ENCODE measurements at places on chromosomes 6 and 20.

DNA sequence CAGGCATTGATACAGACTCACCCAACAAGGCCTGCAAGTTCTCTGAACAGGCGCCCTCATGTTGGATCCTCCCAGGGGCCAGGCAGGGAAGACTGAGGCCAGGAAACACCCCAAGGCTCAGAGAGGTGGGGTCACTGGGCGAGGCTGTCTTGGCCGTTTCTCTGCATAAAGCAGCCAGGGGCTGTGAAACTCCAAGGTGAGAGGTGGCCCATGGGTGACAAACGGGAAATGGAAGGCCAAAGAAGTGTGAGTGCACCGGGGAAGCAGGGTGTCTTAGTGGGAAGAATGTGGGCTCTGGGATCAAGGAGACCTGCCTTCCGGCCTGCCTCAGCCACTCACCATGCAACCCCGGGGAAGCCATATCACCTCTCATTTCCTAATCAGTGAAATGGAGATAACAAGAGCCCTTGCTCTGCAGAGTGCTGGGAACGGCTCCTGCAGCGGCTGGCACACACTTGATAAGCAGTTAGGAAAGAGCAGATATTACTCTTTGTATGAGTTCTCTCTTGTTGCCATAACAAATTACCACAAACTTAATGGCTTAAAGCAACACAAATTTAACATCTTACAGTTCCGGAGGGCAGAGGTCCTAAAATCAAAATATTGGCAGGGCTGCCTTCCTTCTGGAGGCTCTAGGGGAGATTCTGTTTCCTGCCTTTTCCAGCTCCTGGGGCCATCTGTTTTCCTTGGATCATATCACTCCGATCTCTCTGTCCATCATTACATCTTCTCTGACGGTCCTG is 168.6 kb downstream of the NFATC2 start:
- no peaks in the 10 kb centered on the region for H3K36me3 ChIP-seq
- H3K4me3 ChIP-seq = no peak overlapping the region
- peaks cover 8% of the 10 kb centered on the region for H3K4me1 ChIP-seq
- no peak overlapping the region for H3K27ac ChIP-seq

DNA sequence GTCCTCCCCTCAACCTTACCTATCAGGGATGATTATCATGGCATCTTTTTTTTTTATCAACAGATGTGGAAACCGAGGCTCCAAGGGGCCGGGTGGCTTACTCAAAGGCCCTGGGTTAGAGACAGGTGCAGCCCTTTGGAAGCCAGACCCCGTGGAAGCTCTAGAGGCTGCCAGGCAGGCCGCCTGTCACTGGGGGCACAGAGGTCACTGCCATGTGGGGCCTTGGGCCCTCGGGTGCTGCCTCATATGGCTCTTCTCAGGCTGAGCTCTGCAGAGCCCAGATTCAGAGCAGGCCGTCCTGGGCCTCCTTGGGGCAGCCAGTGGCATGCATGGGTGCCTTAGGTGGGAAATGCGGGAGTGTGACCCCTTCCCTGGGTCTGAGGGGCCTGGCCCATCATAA is 136.3 kb downstream of the PHACTR3 start:
- DNase-seq = no peak
- no peaks in the 10 kb centered on the region for H3K36me3 ChIP-seq
- H3K4me3 ChIP-seq = no peak overlapping the region
- no peaks in the 10 kb centered on the region for H3K4me1 ChIP-seq
- no peak overlapping the region for H3K27ac ChIP-seq
- peaks cover 40% of the 10 kb centered on the region for H3K27me3 ChIP-seq

DNA sequence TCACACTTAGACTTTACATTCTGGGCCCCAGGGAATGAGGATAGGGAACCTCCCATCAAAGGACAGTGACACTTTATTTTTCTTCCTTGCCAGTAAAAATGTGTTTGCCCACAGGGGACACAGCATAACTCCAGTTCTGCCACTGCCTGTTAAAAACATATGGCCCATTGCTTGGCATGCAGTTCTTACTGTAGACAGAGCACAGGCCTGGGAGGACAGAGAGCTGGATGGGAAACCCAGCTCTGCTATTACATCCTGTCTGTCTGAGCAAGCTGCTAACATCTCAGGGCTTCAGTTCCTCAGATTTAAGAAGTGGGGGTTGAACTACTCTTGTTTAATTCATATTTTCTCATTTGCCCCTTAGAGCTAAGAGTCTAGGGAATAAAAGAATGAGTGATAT is 120.2 kb downstream of the AKAP7 start:
- no peaks in the 10 kb centered on the region for H3K36me3 ChIP-seq
- no peaks in the 10 kb centered on the region for H3K27me3 ChIP-seq
- DNase-seq = no peak
- H3K4me3 ChIP-seq = no peak overlapping the region
- peaks cover 20% of the 10 kb centered on the region for H3K4me1 ChIP-seq

DNA sequence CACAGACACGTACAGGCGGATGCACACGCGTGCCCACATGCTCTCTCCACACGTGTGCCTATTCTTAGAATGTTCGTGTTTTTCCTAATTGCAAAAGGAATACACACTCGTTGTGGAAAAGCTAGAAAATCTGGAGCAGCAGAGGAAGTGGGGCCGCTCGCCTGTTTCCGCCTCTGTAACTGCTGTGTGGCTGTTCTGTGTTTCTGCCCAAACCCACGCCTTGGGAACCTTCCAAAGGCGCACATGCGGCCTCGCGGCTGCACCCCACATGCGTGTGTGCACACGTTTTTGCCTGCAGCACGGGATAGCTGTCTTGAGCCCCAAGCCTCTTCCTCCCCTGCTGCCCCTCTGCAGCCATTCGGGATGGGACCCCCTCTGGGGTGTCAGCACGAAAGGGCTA is 12.2 kb downstream of the SLC17A9 start:
- no peak for DNase-seq
- no peak overlapping the region for H3K4me3 ChIP-seq
- no peaks in the 10 kb centered on the region for H3K4me1 ChIP-seq

- peak overlapping the region; percentile 54 for H3K4me3 ChIP-seq
- H3K4me1 ChIP-seq = peaks cover 11% of the 10 kb centered on the region
- peaks cover 5% of the 10 kb centered on the region for H3K36me3 ChIP-seq
- no peak for DNase-seq
- H3K27me3 ChIP-seq = peaks cover 11% of the 10 kb centered on the region
Observed at GRCh38 chr6:14664621-14665315, 547.2 kb downstream of the CD83 start.

- no peaks in the 10 kb centered on the region for H3K27me3 ChIP-seq
- H3K36me3 ChIP-seq = peaks cover 3% of the 10 kb centered on the region
- no peak overlapping the region for H3K4me3 ChIP-seq
- DNase-seq = no peak
- H3K4me1 ChIP-seq = peaks cover 3% of the 10 kb centered on the region
- no peak overlapping the region for H3K27ac ChIP-seq
Observed at GRCh38 chr20:10559266-10559665, 114.5 kb downstream of the JAG1 start.

- H3K36me3 ChIP-seq = no peaks in the 10 kb centered on the region
- no peak overlapping the region for H3K4me3 ChIP-seq
Observed at GRCh38 chr6:105681061-105681460, 278.2 kb upstream of the PREP start.

GRCh38 chr6:104908031-104908887 is 48.5 kb upstream of the HACE1 start:
- no peaks in the 10 kb centered on the region for H3K4me1 ChIP-seq
- no peak overlapping the region for H3K4me3 ChIP-seq
- H3K27ac ChIP-seq = no peak overlapping the region
- DNase-seq = no peak

GRCh38 chr6:106256201-106256968 is 69.2 kb downstream of the ATG5 start:
- no peak overlapping the region for H3K27ac ChIP-seq
- H3K4me3 ChIP-seq = no peak overlapping the region
- no peaks in the 10 kb centered on the region for H3K27me3 ChIP-seq
- no peak for DNase-seq
- peaks cover 10% of the 10 kb centered on the region for H3K4me1 ChIP-seq
- H3K36me3 ChIP-seq = no peaks in the 10 kb centered on the region

DNA sequence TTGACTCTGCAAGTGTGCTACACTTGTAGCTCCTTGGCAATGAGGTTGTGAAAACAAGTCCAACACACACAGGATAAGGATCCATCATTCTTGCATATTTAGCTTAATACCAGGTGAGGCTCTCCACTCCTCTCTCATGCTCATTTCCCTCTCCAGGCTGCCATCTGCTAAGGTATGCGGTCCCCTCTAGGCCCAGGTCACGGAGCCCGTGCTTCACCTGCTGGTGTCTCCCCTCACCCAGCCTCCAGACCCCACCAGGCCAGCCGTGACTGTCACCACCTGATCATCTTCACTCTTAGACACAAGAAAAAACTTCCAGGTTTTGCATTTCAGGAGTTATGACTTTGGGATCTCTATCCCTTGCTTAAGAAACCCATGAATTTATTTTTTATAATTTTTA is 14.2 kb upstream of the NCR2 start:
- peaks cover 28% of the 10 kb centered on the region for H3K27me3 ChIP-seq
- peaks cover 4% of the 10 kb centered on the region for H3K36me3 ChIP-seq
- no peak overlapping the region for H3K4me3 ChIP-seq

DNA sequence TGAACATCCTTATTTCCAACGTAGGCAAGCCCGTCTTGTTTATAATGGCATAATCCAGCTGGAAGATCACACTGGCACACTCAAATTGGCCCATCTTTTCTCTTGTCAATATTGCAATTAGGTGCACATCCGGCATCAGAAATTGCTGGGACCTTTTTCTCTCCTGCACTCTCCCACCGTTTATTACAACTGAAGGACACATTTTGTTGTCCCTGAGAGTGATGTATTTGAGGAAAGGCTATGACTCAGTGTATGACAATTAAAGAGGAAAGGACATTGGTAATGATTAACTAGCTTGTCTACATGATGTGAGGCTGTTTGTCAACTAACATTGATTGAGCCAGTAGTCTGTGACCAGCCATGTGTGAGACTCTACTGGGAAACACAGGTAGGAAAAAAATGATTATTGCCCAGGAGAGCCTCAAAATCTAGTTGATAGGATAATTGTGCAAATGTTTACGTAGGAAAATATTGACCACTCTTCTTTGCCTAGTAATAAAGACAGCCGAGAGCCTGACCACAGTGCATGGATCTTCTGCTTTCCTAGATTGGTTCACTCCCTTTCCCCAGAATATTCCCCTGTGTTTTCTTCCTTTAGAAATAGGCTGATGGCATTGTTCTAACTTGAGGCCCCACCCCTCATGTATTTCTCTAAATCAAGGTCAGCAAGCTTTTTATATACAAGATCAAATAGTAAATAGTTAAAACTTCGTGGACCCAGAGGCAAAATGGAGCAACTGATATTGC is 230.0 kb upstream of the BTBD3 start:
- H3K27ac ChIP-seq = no peak overlapping the region
- H3K4me1 ChIP-seq = no peaks in the 10 kb centered on the region
- H3K36me3 ChIP-seq = no peaks in the 10 kb centered on the region
- no peaks in the 10 kb centered on the region for H3K27me3 ChIP-seq

GRCh38 chr20:19786311-19786710 is 28.3 kb downstream of the RIN2 start:
- no peaks in the 10 kb centered on the region for H3K36me3 ChIP-seq
- DNase-seq = no peak
- no peaks in the 10 kb centered on the region for H3K4me1 ChIP-seq

DNA sequence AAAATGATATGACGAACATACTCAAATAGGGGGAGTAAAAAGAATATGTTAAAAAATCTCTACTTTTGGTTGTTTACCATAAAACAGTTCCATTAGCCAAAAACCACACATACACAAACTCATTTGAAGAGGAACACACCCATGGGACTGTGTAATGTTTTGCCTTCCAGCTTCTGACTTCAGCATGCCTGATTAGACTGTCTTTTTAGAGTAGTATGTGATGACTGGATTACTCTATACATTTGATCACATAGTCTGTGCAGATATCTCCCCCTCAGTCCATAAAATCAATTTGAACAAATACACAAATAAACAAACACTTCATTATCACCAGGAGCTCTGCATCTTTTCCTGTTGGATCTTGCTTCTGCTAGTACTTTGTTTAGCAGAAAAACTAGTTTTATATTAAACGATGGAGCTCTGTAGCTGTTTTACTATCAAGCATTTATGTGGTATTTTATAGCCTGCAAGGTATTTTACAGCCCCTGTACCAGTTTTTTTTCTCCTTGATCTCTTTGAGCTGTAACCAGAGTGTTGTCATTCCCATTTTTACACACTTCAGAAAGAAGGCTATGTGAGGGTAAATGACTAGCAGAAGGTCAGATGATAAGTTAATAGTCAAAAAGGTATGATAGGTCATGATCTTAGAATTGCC is 866.5 kb upstream of the MAP3K7 start:
- no peaks in the 10 kb centered on the region for H3K27me3 ChIP-seq
- H3K27ac ChIP-seq = no peak overlapping the region
- H3K36me3 ChIP-seq = no peaks in the 10 kb centered on the region
- DNase-seq = no peak
- H3K4me1 ChIP-seq = no peaks in the 10 kb centered on the region

- H3K27ac ChIP-seq = peak overlapping the region; percentile 4
- peaks cover 66% of the 10 kb centered on the region for H3K4me1 ChIP-seq
- no peak overlapping the region for H3K4me3 ChIP-seq
- DNase-seq = no peak
Observed at GRCh38 chr20:48733296-48733790, 94.5 kb downstream of the PREX1 start.

GRCh38 chr20:2836035-2836434 is 4.4 kb downstream of the PCED1A start:
- H3K36me3 ChIP-seq = peaks cover 7% of the 10 kb centered on the region
- H3K4me3 ChIP-seq = no peak overlapping the region
- DNase-seq = no peak
- H3K27ac ChIP-seq = no peak overlapping the region
- H3K27me3 ChIP-seq = no peaks in the 10 kb centered on the region

DNA sequence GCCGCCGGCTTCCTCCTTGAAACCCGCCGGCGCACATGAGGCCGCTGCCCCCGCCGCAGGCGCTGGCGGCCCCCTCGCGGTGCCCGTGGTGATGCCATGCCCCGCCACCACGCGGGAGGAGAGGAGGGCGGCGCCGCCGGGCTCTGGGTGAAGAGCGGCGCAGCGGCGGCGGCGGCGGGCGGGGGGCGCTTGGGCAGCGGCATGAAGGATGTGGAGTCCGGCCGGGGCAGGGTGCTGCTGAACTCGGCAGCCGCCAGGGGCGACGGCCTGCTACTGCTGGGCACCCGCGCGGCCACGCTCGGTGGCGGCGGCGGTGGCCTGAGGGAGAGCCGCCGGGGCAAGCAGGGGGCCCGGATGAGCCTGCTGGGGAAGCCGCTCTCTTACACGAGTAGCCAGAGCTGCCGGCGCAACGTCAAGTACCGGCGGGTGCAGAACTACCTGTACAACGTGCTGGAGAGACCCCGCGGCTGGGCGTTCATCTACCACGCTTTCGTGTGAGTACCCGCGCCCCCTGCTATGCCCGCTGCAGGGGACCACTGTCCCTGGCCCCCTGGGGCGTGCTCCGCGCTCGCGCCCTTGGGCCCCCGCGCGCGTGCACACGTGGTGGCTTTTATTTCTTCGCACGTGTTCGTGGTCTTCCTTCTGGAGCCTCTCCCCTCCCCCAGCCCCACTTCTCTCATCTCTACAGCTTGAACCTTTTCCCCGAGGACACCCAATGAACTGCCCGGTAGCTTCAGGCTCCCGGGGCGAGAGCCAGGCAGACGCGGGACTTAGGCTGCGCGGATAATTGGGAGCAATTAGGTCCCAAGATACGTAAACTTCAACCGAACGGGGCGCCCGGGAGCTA is 453 bp downstream of the KCNQ5 start:
- peak overlapping the region; percentile 36 for H3K27ac ChIP-seq
- peaks cover 23% of the 10 kb centered on the region for H3K4me1 ChIP-seq
- no peaks in the 10 kb centered on the region for H3K27me3 ChIP-seq
- peaks cover 3% of the 10 kb centered on the region for H3K36me3 ChIP-seq
- H3K4me3 ChIP-seq = peak overlapping the region; percentile 90
- DNase-seq = peak; percentile 50

All from effector memory CD8-positive, alpha-beta T cell (primary cell).